Posterior cingulate gyrus (tissue), 11 donors: ENCODE measurements at places on chromosomes 3 and 15.

- no peak for DNase-seq
These were observed 28.2 kb upstream of the CCDC50 start for GRCh38 chr3:191301017-191301416.

DNA sequence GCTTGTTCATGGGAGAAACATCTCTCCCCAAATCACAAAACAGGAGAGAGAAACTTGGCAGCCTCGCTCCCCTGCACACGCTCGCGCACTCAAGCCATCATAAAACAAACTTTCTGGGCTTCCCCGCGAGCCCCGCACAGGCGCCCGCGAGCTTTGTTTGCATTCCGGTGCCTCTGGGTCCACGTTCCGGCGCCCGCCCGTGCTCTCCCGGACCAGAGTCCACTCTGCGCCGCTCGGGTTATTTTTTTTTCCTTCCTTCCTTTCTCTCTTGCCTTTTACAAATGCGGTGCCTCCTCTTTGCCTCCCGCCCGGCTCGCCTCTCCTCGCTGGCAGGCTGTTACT lies 363 bp downstream of the MAGI1 start:
- no peak for DNase-seq

DNA sequence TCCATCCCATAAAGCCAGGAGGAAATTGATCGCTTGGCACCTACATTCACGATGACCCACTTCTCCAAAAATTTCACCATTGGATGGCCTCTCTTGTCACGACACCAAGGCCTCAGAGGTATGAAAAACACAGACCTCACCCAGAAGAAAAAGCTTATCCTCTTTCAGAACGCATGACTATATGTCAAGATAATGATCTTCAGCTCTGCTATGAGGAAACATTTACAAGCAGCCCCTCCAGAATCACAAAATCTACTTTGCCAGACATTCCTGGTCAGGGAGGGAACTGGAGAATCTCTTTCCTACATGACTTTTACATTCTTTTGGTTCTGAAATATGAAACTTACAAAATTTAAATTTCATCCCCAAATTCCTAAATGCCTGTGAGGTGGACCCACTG lies 122.7 kb downstream of the WNT5A start:
- DNase-seq: no peak

DNA sequence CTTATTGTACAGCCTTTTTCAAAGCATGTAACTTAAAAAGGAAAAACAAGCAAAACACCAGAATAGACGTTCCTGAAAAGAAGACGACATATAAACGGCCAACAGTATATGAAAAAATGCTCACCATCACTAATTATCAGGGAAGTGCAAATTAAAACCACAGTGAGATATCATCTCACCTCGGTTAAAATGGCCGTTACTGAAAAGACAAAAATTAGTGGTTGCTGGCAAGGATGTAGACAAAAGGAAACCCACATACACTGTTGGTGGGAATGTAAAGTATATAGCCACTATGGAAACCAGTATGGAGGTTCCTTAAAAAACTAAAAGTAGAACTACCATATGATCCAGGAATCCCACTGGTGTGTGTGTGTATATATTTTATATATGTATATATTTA lies 64.5 kb upstream of the MLF1 start:
- DNase-seq: no peak

GRCh38 chr3:58521917-58522631 lies 14.9 kb downstream of the ACOX2 start:
- peak; percentile 33 for DNase-seq

DNA sequence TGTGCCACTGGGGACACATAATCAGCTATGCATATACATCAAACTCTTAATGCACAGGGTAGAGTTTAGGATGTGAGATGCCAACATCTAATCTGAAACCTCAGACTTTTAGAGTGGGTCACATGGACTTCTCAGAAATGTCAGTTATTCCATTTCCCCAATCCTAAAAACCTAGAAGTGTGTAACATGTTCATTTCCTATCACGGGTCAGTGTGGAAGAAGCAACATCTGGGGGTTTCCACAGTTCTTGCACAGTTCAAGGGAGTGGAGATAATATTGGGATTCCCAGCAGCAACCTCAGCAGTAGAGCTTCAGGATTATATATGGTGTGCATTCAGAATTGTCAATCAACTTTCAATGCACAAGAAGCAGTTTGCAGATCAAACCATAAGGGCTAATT lies 44.4 kb upstream of the SPRED1 start:
- no peak for DNase-seq

DNA sequence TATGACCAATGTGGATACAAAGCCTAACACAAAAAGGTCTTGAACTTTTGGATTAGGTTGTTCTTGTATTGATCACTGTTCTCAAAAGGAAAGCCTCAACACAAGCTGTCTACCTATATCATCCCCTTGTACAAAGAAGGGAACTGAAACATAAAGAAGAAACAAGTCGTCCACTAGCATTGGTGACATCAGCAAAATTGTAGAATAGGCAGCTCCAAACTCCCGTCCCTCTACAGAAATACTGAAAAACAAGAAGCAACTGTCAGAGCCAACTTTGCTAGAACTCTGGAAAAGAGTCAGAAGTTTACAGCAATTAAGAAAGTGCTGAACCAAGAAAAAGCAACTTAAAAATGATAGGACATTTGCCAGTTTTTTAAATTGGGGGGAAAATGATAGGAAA lies 7.5 kb upstream of the NR1I2 start:
- no peak for DNase-seq

DNA sequence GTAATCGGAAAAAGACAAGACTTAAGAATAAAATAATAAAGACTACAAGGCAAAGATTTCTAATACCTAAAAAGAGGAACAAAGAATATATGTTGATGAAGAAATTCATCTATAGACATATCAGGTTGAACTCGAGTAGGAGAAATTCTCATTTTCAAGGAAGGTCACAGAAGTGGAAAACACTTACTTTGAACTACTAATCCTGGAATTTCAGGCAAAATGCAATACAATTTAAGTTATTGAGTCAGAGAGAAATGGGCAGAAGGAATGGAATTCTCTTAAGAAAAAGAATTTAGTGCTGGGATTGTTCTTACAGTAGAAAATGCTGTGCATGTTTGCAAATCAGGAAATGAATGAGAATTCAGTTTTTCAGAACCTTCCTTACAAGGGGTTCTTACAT lies 135.9 kb upstream of the TGFBR2 start:
- no peak for DNase-seq

GRCh38 chr3:189687475-189687874 lies 56.3 kb downstream of the TP63 start:
- DNase-seq: no peak

DNA sequence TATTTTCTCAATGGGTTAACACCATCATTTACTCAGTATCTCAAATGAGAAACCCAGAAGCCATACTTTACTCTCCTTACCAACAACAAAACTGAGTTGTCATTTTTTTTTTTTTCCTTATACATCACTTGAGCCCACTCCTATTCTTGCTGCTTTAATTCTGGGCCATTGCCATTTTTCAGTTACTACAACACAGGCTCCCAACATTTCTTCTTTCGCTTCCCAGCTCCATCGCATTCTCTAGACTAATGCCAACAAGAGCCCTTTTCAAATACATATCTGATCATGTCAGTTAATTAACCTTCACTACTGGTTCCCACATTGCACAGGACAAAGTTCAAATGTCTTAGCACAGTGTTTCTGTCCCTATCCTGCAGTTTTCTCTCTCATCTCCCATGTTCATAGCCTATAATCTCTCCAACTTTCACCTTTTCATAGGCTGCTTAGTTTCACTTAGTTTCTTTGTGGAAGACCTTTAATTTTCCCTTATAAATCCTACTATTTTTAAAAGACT lies 22.5 kb upstream of the ANXA2 start:
- no peak for DNase-seq

- DNase-seq: no peak
These were observed 1105.4 kb downstream of the TUSC7 start for GRCh38 chr3:117814975-117815374.

DNA sequence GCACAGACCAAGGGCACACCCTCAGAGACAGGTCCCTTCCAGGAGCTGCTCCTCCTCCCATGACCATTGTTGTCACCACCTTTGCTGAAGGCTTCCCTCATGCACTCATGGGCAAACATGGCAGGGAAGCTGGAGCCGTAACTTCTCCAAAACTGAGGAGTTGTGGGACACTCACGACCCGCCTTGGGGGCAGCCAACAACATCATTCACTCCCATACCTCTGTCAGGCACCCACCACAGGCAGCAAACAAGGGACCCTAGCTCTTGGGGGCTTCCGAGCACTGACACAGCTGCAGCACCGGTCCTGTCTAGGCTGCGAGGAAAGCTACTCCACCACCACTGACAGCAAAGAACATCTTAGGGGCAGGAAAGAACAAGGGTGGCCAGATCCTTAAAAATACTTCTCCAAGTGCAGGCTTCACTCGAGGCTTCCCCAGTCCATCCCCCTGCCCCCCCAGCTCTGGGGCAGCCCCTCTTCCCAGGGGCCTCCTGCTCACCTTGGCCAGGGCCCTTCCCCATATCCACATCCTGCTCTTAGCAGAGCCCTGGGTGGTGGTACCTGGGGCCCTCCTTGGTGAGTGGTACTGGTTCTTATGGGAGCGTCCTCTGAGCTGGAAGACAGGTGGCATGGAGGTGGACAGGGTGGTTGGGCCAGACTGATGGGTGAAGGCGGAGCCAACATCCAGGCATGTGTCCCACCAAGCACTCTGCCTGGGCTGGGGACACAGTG lies 28.0 kb upstream of the DUSP7 start:
- DNase-seq: peak; percentile 71

DNA sequence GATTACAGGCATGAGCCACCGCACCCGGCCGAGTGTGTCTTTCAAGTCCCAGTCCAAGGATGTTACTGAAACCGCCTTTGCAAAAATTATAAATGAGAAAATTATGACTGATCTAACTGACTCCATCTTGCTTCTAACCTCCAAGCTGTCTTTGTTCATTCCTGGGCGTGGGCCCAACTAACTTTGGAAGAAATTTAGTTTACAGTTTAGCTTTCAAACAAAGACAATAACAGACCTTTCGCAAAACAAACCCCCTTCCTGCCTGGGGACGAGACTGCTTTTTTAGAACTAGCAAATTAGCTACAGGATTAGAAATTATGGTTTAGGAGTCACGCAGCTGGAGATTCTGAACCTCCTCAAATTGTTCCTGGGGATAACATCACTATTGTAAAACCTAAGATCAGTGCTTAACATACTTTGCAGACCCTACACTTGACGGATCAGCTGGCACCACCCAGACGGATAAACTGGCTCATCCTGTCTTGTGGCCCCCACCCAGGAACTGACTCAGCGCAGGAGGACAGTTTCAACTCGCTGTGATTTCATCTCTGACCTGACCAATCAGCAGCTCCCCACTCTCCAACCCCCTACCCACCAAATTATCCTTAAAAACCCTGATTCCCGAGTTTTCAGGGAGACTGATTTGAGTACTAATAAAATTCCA lies 23.8 kb downstream of the NANOGP8 start:
- no peak for DNase-seq

DNA sequence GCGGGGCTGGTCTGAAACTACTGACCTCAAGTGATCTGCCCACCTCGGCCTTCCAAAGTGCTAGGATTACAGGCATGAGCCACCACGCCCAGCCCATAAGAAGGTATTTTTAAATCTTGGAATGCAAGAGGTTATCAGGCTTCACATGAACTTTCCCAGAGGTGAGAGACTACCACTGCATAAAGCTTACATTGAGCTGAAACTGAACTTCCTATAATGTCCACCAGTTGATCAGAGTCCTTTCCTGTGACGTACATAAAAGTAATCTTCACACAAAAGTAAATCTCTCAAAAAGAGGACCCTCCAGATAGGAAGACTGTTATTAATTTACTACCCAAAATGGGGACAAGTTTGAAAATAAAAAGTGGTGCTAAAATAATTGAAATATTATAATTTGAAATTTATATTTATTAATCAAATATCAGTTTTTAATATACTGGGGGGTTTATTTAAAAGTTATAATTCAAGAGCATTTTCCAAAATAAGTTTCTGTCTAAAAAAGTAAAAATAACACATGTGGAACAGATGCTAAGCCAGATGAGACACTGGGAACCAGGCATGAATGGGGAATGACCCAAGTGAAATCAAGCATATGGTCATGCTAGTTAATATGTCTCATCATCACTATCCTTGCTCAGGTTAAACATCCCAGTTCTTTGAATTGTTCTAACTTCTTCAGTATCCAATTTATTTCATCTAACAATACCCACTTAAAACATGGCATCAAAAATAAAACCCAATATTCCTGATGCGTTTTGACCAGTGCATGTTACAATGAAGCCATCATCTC lies 269.9 kb upstream of the UBE2E2 start:
- DNase-seq: no peak

DNA sequence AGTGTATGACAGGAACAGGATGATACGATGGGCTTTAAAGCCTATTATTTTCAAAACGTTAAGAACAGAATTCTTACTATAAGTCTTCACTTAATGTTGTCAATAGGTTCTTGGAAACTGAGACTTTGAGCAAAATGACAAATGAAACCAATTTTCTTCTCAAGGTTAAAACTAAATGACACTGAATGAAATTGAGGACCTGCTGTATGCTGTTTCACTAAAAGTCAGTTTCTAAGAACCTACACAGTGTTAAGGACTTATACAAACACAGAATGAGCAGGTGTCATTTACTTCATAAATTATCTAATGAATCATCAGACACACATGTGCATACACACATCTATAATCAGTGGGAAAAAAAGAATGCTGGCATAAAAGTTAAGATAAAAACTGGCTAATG lies 106.9 kb downstream of the RFTN1 start:
- DNase-seq: no peak

DNA sequence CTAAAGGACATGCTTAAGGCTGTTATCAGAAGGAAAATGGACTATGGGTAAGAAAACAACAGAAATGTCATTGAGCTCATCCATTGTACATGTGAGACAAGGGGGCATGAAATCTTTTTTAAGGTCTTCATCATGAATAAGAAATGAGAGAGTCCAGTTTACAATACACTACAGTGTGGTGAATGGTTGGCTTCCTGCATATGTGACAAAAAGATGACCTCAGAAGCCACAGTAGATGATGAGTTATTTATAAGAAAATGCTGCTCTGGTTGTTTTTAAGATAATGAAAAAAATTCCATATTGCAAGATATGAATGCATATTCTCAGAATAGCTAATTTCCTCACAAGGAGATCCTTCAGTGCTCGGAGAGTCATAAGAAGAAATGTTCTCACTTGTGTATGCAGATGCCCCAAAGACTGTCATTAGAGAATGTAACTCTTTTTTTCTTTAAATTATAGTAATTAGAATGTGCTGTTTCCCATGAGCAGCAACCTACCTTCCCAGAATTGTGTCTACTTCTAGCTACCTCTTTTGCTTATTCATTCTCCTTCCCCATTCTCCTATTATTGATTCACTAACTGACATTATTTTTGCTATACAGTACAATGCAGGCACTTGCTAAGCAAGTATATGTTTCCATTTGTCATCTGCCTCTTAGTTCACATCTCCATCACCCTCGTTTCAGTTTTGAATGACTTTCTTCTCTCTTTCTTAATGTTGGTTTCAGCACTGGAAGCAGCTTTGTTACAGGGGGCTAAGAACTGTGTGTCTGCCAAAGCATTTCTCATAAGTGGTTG lies 152.0 kb upstream of the PEX5L start:
- no peak for DNase-seq

GRCh38 chr3:183527428-183528379 lies 27.8 kb downstream of the KLHL6 start:
- no peak for DNase-seq
